ENCODE measurements at places on chromosomes 5 and 9.

DNA sequence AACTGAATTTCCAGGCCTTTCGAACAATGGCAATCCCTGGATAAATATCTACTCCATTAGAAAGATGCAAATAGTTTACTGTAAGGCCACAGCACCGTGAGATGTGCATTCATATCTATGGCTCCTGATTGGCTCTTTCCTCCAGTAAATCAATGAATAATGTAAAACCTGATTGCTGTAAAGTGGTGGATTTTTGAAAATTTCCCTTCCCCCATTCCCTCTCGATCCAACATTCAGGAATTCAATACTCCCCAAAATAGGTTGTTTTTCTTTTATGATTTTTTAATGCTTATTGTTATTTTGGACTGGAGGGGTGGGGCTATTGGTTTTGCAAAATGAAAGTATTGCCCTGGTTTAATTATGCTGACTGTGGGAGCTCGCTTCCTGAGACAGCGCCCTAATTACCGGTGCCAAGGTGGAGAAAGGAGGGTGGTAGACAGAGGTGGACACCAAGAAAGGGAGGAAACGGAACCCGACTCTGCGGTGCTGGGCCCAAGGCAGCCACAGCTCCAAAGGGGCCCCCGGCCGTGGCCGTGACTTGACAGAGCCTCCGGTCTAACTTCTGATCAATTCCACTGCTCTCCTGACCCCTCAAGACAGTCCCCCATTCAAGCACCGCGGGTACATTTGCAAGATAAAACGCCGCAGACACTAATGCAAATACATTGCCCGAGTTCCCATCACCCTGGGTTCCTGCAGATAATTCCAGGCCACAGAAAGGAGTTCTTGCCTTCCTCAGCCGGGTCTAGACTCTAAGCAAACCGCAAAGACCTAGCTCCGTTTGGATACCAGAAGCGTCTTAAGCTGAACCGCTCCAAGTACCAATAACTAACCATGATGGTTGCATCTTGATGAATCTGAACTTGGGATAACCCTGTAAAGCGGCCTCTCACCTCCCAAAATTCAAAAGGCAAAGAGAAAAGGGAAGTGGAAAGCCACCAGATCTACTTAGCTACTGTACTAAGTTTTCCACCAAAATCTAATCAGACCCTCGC lies 211.2 kb downstream of the MEF2C start:
- no peak for DNase-seq

DNA sequence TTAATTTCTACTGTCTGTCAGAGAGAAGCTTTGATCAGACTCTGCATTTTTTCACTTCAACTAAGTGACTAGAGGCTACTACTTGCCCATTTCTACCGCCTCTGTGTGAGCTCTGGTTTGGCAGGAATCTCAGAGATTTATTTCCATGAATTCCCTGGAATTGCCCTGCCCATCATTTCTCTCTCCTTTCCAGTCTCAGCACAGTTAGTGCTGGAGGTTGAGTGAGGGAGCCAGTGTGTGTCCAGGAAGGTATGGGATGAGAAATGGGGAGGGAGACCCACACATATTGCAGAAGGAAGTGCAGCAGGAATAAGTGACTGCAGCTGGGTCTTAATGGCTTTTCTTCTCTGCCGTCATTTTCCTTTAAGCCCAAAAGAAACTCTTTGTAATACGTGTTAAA lies 443.1 kb upstream of the ZNF462 start:
- no peak for DNase-seq

- no peak for DNase-seq
Observed at GRCh38 chr9:135249191-135249590, 161.7 kb downstream of the OLFM1 start.

- DNase-seq: no peak
Observed at GRCh38 chr9:136726118-136726517, 13.7 kb downstream of the DIPK1B start.

- DNase-seq: no peak
Observed at GRCh38 chr9:131735238-131736128, 4.4 kb downstream of the RAPGEF1 start.

- DNase-seq: no peak
Observed at GRCh38 chr9:113635586-113635985, 172.1 kb downstream of the RGS3 start.

- DNase-seq: peak; percentile 67
Observed at GRCh38 chr5:139104577-139105276, 93.4 kb downstream of the SIL1 start.

- no peak for DNase-seq
Observed at GRCh38 chr9:98344581-98344980, 89.1 kb upstream of the TBC1D2 start.

DNA sequence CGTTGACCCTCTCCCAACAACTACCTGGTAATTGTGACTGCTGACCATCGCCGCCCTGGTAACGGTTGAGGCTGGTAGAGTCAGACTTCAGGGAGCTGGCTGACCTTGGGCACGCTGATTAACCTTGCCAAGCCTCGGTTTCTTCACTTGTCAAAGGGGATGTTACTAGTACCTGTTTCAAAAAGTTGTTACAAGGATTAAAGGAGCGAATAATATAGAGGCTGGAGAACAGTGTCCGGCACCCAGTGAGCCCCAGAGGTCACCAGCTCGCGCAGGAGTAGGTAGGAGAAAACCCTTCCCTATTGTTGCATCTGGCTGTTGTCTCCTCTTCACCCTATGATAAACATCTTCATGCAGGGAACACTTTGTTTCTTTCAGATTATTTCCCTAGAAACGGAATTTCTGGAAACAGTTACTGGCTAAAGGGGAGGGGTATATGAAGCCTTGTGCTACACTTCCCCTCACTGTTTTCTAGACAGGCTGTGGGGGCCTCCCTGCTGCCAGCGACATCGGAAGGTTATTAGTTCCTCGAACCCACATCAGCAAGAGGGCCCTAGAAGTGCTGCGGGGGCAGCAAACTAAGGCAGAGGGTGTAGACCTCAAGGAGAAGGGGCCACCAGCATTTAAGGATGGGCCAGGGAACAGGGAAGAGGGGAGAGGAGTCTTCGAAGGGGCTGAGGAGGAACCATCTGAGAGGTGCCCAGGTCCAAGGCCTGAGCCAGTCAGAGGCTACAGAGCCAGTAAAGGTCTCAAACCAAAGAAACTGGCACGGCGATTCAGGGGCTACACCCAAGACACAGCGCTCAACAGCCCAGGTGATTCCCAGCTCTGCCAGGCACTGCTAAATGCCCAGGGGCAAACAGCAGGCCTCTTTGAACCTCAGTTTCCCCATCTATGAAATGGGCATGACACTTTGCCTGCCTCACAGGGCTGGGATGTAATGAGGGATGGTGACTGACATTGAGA lies 37.6 kb downstream of the HRH2 start:
- DNase-seq: no peak

- no peak for DNase-seq
Observed at GRCh38 chr5:98333921-98334320, 439.5 kb upstream of the RGMB start.

DNA sequence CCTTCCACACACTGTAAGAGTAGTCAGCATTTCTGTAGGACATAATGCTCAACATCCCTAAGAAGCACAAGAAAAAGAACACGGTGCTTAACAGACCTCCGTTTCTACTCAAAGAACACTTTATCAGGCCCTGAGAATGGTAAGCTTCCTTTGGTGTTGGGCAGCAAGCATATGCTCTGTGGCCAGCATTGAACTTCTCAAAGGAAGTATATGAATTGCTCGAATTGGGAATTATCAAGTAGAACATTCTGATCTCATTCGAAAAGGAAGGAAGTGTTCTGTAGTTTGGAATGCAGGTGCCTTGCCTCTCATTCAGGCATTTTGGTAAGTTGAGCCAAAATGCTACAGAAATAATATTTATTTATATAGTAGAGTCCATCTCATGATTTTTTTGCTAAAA lies 61.0 kb downstream of the C5 start:
- DNase-seq: no peak

GRCh38 chr9:81183761-81184160 lies 505.6 kb downstream of the TLE1 start:
- peak; percentile 89 for DNase-seq

GRCh38 chr5:54703133-54703532 lies 185.6 kb downstream of the SNX18 start:
- peak; percentile 68 for DNase-seq

DNA sequence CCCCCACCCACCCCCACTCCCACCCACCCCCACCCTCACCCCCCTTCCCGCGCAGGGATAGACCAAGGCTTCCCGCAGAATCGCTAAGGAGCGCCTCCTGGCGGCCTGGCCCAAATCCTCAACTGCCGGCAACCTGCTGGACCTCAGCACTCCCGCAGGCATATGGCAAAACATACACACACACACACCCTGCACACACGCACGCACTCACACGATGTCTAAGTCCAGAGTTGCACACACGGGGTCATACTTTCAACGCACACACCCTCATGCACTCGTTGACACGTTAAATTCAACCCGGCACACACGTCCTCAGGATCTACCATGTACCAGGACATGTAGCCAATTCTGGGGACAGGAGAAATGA lies 1.7 kb downstream of the CPLX2 start:
- DNase-seq: peak; percentile 4

DNA sequence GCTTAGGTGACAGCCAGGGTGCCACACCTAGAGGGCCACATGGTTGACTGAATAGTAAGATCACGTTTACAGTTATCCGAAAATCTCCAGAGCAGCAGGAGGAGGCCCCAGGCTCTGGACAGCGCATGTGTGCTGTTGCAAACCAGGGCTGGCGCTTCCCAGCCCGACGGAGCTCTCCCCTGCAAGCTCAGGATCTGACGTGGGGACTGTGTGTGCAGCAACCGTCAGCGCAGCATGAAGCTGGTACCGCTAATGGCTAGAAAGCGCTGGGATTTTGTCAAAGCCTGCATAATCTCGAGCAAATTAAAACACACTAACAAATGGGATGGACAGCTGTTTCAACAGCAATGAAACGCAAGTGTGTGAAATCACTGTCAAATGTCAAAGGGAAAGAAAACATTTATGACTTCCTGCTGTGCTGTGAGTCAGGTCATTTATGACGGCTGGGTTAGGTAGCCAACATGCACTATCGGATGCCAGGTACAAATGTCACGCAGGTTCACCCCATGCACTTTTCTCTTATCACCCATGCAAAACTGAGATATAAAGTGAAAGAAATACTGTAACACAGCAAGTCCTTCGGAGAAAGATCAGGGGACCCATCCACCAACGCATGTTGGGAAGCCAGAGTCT lies 7.5 kb downstream of the SURF4 start:
- DNase-seq: peak; percentile 61

DNA sequence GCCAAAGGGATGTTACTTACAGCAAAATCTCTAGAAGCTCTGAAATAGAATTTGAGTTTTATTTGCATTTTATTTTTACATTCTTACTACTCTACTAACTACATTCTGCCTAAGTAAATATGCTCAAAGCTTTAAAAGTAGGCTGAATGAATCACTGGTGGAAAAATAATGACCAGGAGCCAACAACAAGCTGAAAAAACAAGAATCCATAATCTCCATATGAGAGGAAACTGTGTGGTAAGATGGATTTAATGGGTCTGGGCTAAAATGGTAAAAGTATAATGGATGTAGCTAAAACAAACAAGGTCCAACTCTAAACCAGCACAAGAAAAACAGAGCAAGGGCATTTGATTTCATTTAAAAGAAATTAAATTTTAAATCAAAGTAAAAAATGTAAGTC lies 525.8 kb upstream of the FTMT start:
- DNase-seq: no peak

DNA sequence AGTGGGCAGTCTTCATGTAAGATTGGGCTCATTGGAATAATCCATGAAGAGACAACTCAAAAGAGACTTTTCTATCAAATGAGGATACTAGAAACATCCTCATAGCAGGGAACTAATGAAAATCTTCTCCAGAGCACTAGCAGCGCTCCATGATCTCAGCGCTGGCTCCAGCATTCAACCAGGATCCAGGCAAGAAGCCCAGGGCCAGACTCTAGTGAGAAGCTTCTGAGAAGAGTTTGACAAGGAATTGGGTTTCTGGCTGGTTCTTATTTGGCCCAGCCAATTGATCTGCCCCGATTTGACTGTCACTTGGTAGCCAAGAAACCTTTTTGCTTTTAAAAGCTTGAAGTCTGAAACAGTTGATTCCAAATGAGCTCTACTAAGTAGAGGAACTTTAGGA lies 60.1 kb downstream of the AOPEP start:
- DNase-seq: no peak

DNA sequence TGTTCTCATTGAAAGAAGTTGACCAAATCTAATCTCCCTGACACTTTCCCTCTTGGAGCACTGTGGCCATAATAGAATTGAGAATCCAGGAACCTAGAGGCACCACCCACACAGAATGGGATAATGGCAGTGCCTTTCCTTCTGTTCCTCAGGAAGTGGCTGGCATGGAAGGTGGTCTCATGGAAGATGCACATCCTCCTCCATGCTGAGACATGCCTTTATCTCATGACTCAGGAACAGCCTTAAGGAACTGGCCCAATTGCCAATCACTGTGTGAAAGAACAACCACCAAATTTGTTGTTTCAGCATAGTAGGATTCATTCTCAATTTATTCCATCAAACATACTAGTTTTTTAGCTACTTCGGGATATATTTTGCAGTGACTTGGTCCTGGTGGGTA lies 137.5 kb upstream of the RASGRF2 start:
- DNase-seq: no peak

- no peak for DNase-seq
Observed at GRCh38 chr5:55102348-55102747, at the start of gene GZMA. Gene GZMA, plus strand, starts transcription at chr5:55102646. Its CDS starts 37 bp downstream, at chr5:55102683.

GRCh38 chr5:74289238-74289637 lies 351.3 kb downstream of the ENC1 start:
- no peak for DNase-seq

GRCh38 chr5:113302120-113302519 lies 132.7 kb downstream of the TSSK1B start:
- DNase-seq: no peak

DNA sequence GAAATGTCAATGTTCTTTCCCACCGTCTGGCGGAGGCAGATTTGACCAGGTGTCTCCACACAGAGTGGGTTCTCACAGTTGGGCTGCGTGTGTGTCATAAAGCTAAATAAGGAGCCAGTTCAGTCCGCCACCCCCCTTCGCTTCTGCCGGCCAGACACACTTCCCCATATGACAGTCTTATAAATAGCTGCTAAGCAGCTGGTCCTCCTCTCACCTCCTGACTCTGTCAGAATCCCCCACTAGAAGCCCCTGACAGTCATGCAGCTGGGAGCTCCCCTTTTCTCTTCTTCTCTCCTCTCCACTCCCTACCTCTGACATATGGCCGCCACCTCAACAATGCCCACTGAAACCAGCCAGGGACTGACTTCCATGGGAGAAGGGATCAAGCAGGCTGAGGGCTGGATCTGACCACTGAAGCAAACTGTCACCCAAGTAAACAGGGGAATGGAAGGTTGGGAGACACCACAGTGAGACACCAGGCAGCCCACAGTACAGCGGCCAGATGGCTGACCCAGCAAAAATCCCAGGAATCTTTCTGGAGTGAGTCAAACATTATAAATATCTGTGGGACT lies 141.9 kb upstream of the EFNA5 start:
- peak; percentile 75 for DNase-seq

DNA sequence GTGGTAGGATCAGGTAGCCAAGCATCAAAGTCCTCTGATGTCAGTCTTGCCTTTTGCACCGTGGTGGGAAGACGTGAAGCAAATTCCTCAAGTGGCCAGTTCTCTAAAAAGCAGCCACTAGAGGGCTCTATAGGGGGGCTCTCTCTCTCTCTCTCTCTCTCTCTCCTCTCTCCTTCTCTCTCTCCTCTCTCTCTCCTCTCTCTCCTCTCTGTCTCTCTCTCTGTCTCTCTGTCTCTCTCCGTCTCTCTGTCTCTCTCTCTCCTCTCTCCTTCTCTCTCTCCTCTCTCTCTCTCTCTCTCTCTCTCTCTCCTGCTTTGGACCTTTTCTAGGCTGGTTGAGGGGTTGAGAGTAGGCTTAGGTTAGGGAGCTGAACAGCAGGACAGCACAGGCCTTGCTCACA lies 13.9 kb upstream of the OSMR start:
- DNase-seq: peak; percentile 79
